Stimulated activated CD4-positive, alpha-beta T cell treated with anti-CD3 and anti-CD28 coated beads, Interleukin-2, amount 100 ng/mL, for 48 hours (primary cell): ENCODE measurements at places on chromosomes 12 and 14.

GRCh38 chr12:100381379-100381778 is 24.5 kb downstream of the SLC17A8 start:
- no peak for DNase-seq

DNA sequence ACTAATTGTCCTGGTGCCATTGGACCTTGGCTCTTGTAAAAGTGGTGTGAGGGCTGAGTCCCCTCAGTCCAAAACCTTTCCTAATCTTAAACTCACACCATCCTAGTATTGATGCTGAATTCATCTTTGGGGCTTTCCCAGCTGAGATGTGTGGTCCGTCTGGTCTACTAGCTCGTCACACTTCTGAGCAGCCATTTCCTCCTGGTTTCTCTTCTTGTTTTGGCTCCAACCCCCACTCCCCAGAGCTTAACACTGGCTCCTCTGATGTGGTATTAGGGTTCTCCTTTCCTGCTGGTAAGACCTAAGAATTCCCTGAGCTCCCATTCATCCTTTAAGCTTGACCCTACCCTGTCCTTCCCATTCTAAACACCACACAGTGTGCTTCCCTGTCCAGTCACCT is 900.6 kb downstream of the VRK1 start:
- DNase-seq, result no peak

DNA sequence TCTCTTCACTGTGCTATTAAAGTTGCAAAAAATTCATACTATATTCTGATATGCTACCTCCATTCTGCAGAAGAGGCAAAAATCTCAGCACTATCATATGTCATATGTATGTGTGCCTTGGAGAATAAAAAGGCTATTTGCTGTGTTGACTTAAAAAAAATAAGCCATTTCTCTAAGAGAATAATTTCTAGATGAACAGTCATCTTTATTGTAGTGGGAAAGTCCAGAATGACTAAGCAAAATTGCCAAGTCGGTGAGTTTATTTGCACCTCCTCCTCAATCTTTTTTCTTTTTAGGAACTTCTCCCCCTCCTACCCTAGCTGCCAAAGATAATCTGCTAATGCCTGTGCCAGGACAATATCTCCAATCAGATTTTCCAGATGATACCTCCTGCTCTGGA is 353.8 kb upstream of the FAR2 start:
- no peak for DNase-seq

DNA sequence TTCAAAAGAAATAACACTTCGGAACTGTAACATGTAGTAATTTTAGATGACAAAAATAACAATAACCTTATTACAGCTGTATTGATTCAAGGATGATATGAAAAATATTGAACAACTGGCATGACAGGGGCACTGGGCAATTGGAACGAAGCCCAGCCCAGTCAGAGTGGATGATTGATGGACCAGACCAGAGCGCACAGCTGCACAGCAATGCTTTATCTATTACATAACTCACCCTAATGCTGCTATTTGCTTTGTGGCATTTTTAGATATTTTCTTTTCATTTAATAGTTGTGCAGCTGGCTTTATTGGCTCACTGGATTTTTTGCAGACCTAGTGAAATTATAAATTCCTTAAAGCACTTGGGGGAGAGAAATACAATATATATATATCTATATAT is 26.9 kb upstream of the FERMT2 start:
- no peak for DNase-seq

GRCh38 chr12:52524898-52525591 is 4.9 kb upstream of the KRT5 start:
- DNase-seq, result no peak
